M059J (cell line): ENCODE measurements at places on chromosomes 5 and 9.

DNA sequence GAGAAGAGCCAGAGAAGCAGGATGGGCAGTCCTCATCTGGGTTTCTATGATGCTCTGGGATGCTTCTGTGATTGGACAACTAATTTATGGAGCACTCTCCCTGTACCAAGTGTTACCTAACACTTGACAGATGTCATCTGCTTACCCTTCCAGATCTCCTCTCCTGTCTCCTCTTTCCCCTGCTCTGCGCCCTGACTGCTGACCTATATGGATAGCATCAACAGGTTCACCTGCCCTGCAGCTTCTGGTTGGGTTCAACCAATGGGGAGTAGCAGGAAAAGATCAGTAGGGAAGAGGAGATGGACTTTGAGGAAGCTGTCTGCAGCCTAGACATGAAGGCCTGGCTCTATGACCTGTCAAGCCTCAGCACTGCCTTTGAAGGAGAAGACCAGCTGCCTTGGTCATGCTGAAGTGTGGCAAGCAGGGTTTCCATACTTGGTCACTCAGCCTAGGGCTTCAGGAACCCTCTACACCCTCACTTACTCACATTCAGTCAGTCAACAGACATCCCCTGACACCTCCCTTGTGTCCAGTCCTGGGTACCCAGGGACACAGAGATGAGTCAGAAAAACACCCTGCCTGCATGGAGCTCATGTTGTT lies 11.3 kb upstream of the P4HA2 start:
- DNase-seq, result no peak

- DNase-seq, result no peak
Observed at GRCh38 chr9:111919875-111920274, 23.3 kb downstream of the UGCG start.

GRCh38 chr9:108073823-108074222 lies 584.3 kb upstream of the KLF4 start:
- DNase-seq, result no peak

- no peak for DNase-seq
Observed at GRCh38 chr9:87771316-87772006, 45.5 kb downstream of the CTSL start.

- DNase-seq, result no peak
Observed at GRCh38 chr5:7779019-7780005, 71.6 kb downstream of the CFAP90 start.

DNA sequence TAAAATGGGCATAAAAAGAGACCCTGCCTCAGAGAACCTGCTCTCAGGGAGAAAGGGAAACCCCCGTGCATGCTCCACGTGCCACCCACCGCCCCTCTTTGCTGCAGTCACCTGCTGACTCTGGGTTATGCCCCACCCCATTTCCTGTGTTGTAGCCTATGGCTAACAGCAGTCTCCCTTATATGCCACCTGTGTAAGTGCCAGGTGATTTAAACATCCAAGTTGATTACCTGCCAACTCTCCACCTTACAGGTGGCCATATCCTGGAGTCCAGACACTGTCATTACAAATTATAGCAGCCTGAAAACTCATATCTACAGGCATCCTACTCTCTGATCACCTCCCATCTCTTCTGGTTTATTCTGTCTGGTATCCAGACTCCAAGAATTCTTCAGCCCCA lies 242.6 kb downstream of the HSPA4 start:
- no peak for DNase-seq

DNA sequence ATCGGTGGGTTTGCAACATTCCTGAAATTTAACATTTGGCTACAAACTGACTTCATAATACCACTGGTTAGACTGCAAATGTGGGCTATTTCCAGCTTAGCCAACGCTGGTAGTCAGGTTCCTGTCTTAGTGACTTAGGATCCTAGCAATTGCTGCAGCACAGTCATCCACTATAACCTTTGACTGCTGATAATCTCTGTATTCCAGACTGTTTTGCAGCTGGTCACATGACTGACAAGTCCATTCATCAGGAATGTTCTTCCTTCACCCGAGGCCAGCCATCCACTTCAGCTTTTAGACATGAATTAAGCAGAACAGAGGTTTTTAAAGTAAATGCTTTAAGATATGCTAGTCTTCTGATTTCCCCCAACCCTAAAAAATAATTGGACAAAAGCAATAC lies 425.9 kb upstream of the MPDZ start:
- peak; percentile 29 for DNase-seq
